CD4-positive, alpha-beta memory T cell (primary cell): ENCODE measurements at places on chromosomes 5 and 9. TPM values are rescaled to one million over a fixed set of nuclear protein-coding genes. Genes with fewer than 3 reads are reported as not detected.

SPINK7 gene
- not detected for total RNA-seq

RANBP3L gene
- not detected for total RNA-seq

IFNK gene
- total RNA-seq, result not detected

SPINK14 gene
- not detected for total RNA-seq

GRCh38 chr5:126277762-126278161, 145.4 kb upstream of the GRAMD2B start:
- no peaks in the 10 kb centered on the region for H3K4me1 ChIP-seq
- no peaks in the 10 kb centered on the region for H3K36me3 ChIP-seq
- no peak overlapping the region for H3K27ac ChIP-seq
- H3K27me3 ChIP-seq, result no peaks in the 10 kb centered on the region
- DNase-seq, result no peak
- H3K4me3 ChIP-seq, result no peak overlapping the region
